NAMALWA (cell line): ENCODE measurements at places on chromosomes 1 and 21.
A peak's percentile ranks its signal among the peaks of the same experiment; 100 is the strongest.

- DNase-seq, result peak; percentile 59
Measured at GRCh38 chr1:37561133-37562132, 4.7 kb downstream of the DNALI1 start.

- no peak for DNase-seq
Measured at GRCh38 chr1:179287946-179288345, 5.7 kb upstream of the SOAT1 start.

GRCh38 chr1:217373761-217374701 is 256.9 kb downstream of the GPATCH2 start:
- no peak for DNase-seq

DNA sequence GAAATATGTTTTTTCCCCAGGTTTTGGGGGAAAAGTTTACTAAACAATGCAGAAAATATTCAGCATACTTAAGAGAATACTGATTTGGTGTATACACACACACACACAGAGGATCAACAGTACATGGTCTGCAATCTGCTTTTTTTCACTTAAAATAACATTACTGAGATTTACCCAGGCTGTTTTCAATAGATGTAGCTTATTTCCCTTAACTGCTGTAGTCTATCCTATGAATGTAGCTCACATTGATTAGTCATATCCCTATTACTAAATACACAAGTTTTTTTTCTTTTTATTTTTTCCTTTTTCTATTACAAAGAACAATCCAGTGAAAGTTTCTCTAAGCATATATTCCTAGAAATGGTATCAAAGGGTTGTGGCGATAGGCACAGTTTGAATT is 266.7 kb upstream of the GREM2 start:
- DNase-seq, result no peak

GRCh38 chr1:175818929-175819328 is 75.5 kb upstream of the TNR start:
- DNase-seq, result no peak

- DNase-seq, result no peak
Measured at GRCh38 chr1:155931332-155932038, 2.7 kb downstream of the KHDC4 start.

DNA sequence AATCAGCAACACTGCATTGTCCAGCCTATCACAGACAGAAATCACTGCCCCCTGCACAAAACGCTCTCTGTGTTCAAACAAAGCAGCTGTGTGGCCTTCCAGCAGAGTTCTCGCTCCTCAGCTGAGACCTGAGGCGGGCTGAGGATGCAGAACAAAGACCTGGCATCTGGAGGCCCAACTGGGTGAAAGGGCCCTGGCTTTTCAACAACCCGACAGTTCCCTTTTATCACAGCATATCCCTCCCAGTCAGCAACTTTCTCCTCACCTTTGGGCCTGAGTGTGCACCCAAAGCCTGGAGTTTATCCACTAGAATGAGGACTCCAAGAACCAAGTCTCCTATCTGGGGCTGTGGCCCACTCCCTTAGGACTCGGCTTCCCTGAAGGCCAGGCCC is 42.6 kb upstream of the A3GALT2 start:
- DNase-seq, result no peak

DNA sequence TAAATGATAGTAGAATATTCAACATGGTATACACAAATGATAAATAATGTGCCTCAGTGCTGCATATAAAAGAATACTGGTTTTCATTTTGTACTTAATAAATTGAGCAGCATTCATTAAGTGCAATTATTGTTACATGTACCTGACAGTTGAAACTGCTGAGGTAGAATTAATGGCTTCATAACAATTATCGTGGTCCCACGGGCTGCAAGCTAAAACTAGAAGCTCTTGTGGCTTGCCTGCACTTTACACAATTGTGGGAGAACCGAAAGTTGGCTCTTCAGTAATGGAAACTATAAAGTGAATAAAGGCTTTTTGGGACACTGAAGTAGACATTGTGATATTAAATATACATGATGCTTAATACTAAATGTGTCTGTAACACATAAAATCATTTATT is 23.2 kb downstream of the INSL5 start:
- no peak for DNase-seq

DNA sequence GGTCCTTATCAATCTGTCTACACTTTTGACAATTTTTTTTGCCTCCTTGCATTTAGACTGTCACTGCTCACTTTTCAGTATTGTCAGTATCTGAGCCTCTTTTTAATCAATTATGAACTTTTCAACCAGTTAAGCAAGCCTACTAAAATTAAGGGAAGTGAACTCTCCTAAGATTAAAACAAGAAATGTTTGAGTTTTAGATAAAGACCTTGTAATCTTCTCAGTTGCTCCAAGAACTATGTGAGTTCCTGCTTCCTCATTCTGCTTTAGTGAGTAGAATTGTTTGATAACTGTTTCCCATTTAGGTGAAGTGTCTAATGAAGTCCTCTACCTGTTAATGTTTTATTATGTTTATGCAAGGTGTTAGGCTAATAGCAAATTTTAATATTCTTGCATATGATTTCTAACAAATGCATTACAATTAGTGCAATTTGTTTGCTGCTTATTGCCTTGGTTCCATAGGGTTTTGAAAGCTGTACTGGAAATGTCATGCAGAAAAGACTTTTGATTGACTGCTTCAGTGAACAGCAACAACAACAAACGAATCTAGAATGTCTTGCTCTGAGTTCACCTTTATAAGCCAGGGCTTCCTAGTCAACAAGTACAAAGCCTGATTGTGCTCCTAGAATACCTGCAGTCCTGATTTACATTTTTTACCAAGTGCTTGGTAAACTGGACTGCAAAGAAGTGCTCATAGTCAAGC is 40.9 kb downstream of the PLA2G4A start:
- no peak for DNase-seq

- no peak for DNase-seq
Measured at GRCh38 chr1:214305164-214305751, 24.3 kb downstream of the SMYD2 start.

- no peak for DNase-seq
Measured at GRCh38 chr1:230382001-230382491, 44.1 kb downstream of the PGBD5 start.

- DNase-seq, result peak; percentile 22
Measured at GRCh38 chr1:40451238-40451585, 936 bp downstream of the ZFP69B start.

GRCh38 chr1:151570819-151571218 is 30.7 kb downstream of the TUFT1 start:
- DNase-seq, result no peak

DNA sequence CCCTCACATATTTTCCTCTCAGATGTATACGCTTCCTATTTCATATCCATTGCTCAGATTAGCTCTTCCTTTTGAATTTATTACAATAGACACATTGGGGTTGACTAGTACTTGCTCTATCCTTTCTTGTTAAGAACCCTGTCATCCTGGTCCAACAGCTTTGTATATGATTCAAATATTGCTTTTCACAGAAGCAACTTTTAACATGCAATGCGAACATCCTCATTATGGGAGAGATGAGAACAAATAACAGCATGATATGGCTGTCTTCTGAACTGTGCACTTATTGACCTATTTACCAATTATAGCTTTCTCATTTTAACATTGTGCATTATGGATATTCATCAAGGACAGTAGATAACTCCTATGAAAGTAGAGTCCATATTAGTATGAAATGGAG is 510.8 kb downstream of the PTPRC start:
- peak; percentile 43 for DNase-seq

DNA sequence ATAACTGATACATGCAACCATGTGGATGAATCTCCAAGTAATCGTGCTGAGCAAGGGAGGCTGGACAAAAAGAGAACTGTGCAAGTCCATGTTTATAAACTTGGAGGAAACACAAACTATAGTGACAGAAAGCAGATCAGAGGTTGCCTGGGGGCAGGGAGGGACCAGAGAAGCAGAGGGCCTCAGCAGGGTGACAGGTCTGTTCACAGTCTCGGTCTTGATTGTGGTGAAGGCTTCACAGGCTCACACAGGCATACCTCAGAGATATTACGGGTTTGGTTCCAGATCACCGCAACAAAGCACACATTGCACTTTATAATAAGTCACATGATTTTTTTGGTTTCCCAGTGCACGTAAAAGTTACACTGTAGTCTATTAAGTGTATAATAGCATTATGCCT is 28.5 kb downstream of the ACOT7 start:
- peak; percentile 37 for DNase-seq

DNA sequence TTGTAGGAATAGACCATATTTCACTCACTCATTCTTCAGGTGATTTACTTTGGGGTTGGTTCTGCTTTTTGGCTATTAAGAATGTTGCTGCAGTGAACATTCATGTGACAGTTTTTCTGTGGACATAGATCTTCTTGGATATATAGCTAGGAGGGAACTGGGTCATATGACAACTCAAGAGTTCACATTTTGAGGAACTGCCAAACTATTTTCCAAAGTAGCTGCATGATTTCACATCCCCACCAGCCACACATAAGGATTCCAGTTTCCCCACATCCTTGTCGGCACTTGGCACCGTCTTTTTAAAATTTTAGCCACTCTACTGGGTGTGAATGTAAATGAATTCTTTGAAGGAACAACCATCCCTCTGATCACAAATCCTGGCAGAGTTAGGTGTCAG is 126.0 kb downstream of the PRDM2 start:
- DNase-seq, result no peak

- peak; percentile 85 for DNase-seq
Measured at GRCh38 chr1:12658531-12659453, 14.9 kb downstream of the AADACL4 start.

DNA sequence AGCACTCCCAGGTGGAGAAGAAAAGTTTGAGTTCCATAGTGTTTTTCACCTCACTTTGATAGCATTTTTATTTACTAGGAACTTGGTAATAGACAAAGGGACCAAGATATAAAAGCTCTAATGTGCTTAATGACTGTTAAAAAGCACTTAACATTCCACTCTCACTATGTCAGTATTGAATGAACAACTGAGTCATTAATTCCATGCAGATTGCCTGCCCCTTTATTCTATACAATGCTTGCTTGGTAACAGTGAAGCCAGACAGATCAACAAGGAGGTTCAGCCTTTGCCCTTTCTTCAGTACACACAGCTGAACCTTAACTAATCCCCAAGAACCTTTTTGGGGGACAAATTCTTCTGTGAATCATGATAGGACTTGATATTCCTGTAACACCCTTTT is 425.5 kb downstream of the NUF2 start:
- DNase-seq, result no peak

DNA sequence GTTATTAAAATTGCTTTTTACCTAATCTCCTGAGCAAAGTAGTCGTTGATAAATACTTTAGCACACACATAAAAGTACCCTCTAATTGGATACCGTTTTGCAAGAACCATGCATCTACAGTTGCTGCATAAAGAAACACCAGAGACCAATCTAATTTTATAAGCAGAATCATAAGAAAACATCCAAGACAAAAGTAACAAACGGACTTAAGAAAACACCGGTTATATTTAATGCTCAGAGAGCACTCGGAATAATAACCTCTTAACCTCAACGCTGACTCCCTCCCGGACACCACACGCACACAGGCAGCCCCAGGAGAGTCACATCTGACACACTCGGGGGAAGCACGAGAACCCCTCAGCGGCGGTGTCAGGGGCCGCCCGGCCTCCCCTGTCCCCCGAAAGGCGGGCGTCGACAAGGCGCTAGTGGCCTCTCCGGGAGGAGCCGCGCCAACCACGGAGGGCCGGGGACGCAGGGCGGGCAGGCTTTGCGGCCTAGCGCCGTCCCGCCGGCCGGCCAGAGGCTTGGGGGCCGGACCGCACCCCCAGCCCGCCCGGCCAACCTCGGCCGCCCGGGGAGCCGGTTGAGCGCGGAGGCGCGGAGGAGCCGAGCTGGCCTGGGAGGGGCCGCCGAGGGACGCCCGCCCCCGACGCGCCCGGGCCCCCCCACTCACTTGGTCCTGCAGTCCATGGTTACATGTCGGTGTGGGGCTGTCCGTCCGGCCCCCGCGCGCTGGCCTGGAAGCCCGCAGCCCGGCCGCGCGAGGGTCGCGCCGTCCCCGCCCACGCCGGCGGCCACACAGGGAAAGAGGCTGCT is 606 bp downstream of the DENND1B start:
- DNase-seq, result peak; percentile 69

DNA sequence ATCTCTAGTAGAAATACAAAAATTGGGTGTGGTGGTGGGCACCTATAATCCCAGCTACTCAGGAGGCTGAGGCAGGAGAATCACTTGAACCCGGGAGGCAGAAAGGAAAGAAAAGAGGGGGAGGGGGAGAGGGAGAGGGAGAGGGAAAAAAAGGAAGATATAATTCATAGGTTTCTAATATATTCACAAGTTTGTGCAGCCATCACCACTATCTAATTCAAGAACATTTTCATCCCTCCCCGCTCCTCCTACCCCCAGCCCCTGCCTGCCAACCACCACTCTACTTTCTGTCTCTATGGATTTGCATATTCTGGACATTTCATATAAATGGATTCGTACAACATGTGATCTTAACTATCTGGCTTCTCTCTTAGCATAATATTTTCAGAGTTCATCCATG is 133.1 kb upstream of the KIAA1614 start:
- no peak for DNase-seq
